Fibroblast of lung (primary cell): ENCODE measurements at places on chromosomes 1 and 21. TPM values are rescaled to one million over a fixed set of nuclear protein-coding genes. Genes with fewer than 3 reads are reported as not detected.

DNA sequence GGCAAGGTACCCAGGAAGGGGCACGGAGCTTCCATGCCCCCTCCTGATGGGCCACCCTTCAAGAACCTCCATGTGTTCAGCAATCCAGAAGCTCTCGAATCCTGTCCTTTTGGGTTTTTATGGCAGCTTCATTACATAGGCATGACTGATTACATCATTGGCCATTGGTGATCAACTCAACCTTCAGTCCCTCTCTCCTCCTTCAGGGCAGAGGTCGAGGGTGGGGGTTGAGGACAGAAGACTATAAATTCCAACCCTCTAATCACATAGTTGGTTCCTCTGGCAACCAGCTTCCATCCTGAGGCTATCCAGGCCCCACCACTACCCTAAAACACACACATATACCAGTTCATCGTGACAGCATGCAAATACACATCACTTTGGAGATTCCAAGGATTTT, 135.7 kb downstream of the ZNF281 start:
- DNase-seq, result no peak

- no peak for DNase-seq
Measured at GRCh38 chr1:19432943-19433718, 52.2 kb downstream of the CAPZB start.

DNA sequence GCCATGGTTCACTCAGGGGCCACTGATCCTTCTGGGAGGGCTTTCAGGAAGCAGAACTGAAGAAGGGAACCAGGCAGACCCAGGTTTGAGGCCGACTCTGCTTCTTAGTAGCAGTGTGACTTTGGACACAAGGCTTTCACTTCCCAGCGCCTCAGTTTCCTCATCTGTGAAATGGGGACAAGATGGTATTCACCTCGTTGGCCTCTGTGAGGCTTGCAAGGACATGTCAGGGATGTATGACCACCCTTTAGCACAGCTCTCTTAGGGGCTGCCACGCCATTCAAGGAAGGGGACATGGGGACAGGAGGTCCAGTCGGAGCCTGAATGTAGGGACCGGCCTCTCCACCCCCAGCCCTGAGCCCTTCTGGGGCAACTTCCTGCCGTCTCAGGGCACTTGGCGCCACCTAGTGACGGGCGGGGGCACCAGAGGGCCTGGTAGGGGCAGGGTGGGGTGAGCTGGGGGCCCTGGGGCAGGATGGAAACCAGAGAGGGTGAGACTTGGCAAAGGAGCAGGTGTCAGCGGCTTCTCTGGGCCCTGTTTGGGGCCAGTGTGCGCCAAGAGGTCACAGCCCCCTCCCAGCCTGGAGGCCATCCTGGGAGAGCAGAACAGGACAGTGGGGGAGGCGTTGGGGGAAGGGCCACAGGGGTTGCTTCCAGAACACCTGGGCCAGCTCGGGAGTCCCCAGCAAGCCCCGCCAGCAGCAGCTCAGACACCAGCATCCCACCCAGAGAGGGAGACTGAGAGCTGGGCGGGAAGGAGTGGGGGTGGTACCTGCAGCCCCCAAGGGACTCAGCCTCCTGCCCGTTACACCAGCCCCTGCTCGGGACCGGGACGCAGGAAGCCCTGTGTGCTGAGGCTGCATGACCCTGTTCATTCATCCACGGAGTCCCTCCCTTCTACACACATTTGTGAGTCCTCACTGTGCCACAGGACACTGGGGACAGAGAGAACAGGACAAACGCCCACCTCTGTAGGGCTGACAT, 102.5 kb upstream of the TARDBP start:
- peak; percentile 20 for DNase-seq

DNA sequence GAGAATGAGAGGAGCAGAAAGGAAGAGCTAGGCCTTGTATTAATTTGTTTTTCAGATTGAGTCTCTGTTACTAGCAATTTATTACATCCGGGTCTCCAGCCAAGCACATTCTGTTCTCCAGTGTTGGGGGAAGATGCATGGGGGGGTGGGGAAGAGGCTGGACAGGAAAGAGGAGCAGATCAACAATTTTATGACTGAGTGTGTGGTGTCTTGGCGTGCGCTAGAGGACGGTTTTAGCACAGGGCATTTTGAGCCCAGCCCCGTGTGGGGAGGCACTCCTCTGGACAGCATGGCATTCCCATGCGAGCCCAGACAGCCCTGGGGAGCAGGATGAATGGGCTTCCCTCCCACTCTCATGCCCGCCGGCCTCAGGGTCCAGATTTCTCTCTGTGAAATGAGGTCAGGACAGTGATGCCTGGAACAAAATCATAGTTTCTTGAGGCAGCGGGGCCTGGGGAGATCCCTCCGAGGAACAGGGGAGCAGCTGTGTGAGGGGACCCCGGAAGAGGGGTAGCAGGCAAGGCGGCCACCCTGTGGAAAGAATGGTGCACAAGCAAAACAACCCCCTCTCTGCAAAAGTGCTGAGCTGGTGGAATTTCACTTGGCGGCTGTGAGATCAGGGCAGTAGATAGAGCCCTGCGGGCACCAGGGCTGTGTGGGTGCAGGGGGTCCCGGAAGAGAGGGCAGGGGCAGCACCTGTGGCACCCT, 16.3 kb downstream of the SOX13 start:
- DNase-seq, result no peak

SEC22B gene
- total RNA-seq, result 53.2 and 74.5 TPM in 2 replicates
